ENCODE measurements at places on chromosomes 5 and 9. TPM values are rescaled to one million over a fixed set of nuclear protein-coding genes. Genes with fewer than 3 reads are reported as not detected.

IFNK gene
- not detected for total RNA-seq

RNF183 gene
- not detected for total RNA-seq

GRAMD2B gene
- 10.7 TPM for total RNA-seq

PHF24 gene
- total RNA-seq: 0.39 TPM

CFAP157 gene
- total RNA-seq: 0.19 TPM

GCNT4 gene
- 1.00 TPM for total RNA-seq

PCDHA1 gene
- total RNA-seq: not detected

CDO1 gene
- total RNA-seq: 60.8 TPM

FBLL1 gene
- total RNA-seq: not detected

FAM151B gene
- 4.0 TPM for total RNA-seq

ECM2 gene
- total RNA-seq: 71.3 TPM

TUSC1 gene
- 15.7 TPM for total RNA-seq

NMUR2 gene
- not detected for total RNA-seq

F2RL1 gene
- total RNA-seq: 1.9 TPM

ENTPD8 gene
- not detected for total RNA-seq

RMI1 gene
- 3.6 TPM for total RNA-seq

CA9 gene
- not detected for total RNA-seq

PIP5KL1 gene
- 2.2 TPM for total RNA-seq

ADAMTS13 gene
- total RNA-seq: 0.64 TPM

PRR16 gene
- 3.3 TPM for total RNA-seq
